T-cell (primary cell): ENCODE measurements at places on chromosomes 12 and 14.

GRCh38 chr12:24280056-24280842, 330.8 kb upstream of the SOX5 start:
- H3K36me3 ChIP-seq, result no peaks in the 10 kb centered on the region
- H3K27ac ChIP-seq, result no peak overlapping the region
- no peaks in the 10 kb centered on the region for H3K27me3 ChIP-seq
- no peak overlapping the region for H3K4me3 ChIP-seq

- H3K4me3 ChIP-seq, result no peak overlapping the region
- H3K36me3 ChIP-seq, result no peaks in the 10 kb centered on the region
- no peaks in the 10 kb centered on the region for H3K4me1 ChIP-seq
- H3K27me3 ChIP-seq, result no peaks in the 10 kb centered on the region
- DNase-seq, result no peak
Measured at GRCh38 chr14:33515441-33515840, 435.4 kb downstream of the EGLN3 start.

GRCh38 chr14:45359746-45360145, 106.7 kb upstream of the MIS18BP1 start:
- no peak for DNase-seq
- H3K27me3 ChIP-seq, result no peaks in the 10 kb centered on the region
- no peak overlapping the region for H3K27ac ChIP-seq
- H3K36me3 ChIP-seq, result no peaks in the 10 kb centered on the region

DNA sequence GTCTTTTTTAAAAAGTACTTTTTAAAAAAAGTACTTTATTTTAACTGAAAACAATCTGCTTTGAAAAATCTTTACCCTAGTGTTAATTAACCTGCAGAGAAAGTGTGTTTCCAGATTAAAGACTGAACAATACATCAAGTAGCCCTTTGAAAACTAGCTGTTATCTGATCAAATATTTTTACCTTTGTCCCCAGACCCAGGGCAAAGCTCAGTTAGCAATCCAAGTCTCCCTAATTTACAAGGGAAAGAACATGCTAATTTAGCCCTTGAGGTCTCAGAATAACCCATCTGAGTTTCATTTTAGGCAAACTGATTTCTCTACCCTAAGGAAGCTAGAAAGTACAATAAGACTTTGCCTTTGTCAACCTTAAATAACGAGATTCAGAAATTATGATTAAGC, 91.2 kb downstream of the PPM1H start:
- H3K4me1 ChIP-seq, result no peaks in the 10 kb centered on the region
- no peaks in the 10 kb centered on the region for H3K36me3 ChIP-seq
- no peaks in the 10 kb centered on the region for H3K27me3 ChIP-seq
- H3K27ac ChIP-seq, result no peak overlapping the region

GRCh38 chr12:6367065-6367968, 8.0 kb downstream of the SCNN1A start:
- H3K4me3 ChIP-seq, result no peak overlapping the region
- H3K27me3 ChIP-seq, result no peaks in the 10 kb centered on the region
- no peak for DNase-seq

DNA sequence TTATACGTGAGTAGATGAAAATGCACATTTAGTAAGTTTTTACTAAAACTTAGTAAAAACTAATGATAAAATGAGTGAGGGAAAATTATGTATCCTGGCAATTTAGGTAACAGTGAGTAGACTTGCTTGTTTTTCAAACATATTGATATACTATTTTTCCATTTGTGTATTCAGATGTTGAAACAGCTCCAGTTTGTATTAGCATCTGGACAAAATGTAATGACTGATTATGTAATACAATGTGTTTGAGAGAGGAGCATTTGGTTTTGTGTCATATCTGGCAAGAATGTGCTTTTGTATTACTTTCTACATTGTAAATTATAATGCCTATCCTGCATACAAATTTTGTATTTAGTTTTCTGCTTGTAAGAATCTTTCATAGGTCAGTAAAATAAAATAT, 5.6 kb downstream of the CNOT2 start:
- peaks cover 49% of the 10 kb centered on the region for H3K4me1 ChIP-seq
- H3K36me3 ChIP-seq, result no peaks in the 10 kb centered on the region
- no peaks in the 10 kb centered on the region for H3K27me3 ChIP-seq
- no peak overlapping the region for H3K27ac ChIP-seq

- H3K36me3 ChIP-seq, result no peaks in the 10 kb centered on the region
- no peaks in the 10 kb centered on the region for H3K27me3 ChIP-seq
- no peaks in the 10 kb centered on the region for H3K4me1 ChIP-seq
- no peak for DNase-seq
Measured at GRCh38 chr14:96221109-96221650, 16.5 kb downstream of the BDKRB2 start.

DNA sequence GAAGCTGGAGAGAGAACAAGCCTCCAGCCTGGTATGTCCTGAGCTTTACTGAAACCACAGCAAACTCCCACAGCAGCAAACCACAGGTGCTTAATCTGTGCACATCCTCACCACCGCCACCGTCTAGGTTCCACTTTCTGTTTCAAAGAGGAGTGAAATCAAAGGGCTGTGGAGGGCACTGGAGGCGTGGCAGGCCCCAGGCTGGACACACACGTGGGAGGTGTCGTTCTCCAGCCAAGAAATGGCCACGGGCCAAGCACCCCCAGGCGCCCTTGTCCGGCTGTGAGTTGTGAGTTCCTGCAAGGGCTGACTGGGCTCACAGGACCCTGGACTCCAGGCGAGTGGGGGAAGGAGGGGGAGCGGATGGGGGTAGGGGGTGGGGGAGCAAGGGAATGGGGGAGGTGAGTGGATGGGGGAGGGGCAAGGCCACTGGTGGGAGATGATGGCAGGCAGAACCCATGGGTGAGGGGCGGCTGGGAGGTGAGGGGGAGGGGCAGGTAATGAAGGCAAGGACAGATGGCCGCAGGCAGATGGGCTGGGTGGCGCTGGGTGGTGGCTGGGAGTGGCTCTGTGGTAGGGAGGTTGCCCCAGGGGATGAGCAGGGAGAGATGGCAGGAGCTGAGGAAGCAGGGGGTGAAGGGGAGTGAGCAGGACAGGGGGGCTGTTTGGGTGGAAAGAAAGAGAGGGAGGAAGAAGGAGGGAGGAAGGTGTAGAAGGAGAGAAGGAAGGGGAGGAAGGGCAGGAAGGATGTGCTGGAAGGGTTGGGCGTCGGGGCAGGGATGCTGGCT, 86.7 kb downstream of the NCOR2 start:
- no peaks in the 10 kb centered on the region for H3K4me1 ChIP-seq
- H3K27ac ChIP-seq, result peak overlapping the region; percentile 18
- H3K27me3 ChIP-seq, result no peaks in the 10 kb centered on the region
- H3K36me3 ChIP-seq, result peaks cover 32% of the 10 kb centered on the region

DNA sequence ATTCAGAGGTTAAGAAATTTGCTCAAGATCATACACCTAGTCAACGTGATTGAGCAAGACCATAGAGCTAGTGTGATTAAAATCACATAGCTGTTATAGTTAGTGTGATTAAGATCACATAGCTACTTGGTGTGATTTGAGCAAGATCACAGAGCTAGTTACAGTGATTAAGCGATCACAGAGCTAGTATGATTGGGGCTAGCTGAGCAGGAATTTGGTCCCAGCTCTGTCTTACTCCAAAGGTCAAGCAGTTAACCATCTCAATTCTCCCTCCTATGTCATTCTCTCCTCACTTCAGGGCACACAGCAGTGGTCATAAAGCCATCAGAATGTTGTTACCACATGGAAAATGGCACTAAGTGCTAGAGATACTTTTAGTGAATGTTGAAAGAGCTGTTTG, 158.2 kb downstream of the SPTSSA start:
- H3K27ac ChIP-seq, result no peak overlapping the region
- H3K4me1 ChIP-seq, result no peaks in the 10 kb centered on the region
- no peaks in the 10 kb centered on the region for H3K27me3 ChIP-seq
- H3K36me3 ChIP-seq, result no peaks in the 10 kb centered on the region
- H3K4me3 ChIP-seq, result no peak overlapping the region

- H3K4me1 ChIP-seq, result no peaks in the 10 kb centered on the region
- H3K27me3 ChIP-seq, result no peaks in the 10 kb centered on the region
- H3K27ac ChIP-seq, result no peak overlapping the region
Measured at GRCh38 chr12:45406988-45407850, 191.3 kb downstream of the ANO6 start.

- no peaks in the 10 kb centered on the region for H3K27me3 ChIP-seq
- no peak overlapping the region for H3K4me3 ChIP-seq
- H3K27ac ChIP-seq, result no peak overlapping the region
- no peaks in the 10 kb centered on the region for H3K4me1 ChIP-seq
- DNase-seq, result no peak
- peaks cover 71% of the 10 kb centered on the region for H3K36me3 ChIP-seq
Measured at GRCh38 chr12:124964251-124964650, 24.7 kb downstream of the DHX37 start.

- DNase-seq, result no peak
- peaks cover 50% of the 10 kb centered on the region for H3K4me1 ChIP-seq
- H3K27ac ChIP-seq, result peak overlapping the region; percentile 81
- H3K4me3 ChIP-seq, result no peak overlapping the region
Measured at GRCh38 chr12:92395322-92395721, 249.7 kb upstream of the BTG1 start.

DNA sequence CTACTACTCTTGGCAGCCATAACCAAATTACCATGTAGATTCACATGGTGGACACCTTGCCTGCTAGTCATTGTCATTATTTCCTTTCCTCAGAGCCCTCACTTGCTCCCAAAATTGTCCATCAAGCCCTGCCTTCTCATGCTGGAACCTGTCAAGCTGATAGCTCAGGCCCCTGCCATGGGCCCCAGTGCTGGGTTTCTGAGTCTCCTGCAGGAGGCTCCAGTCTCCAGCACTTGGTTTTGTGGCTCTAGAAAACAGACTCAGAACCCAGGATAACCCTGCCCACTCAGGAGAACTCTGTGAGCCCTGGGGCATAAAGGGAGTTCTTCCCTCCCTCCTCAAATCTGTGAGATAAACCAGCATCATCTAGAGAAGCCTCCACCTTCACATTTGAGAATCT, 10.8 kb downstream of the KRT71 start:
- H3K4me3 ChIP-seq, result no peak overlapping the region
- H3K4me1 ChIP-seq, result no peaks in the 10 kb centered on the region
- no peaks in the 10 kb centered on the region for H3K27me3 ChIP-seq
- no peak overlapping the region for H3K27ac ChIP-seq

DNA sequence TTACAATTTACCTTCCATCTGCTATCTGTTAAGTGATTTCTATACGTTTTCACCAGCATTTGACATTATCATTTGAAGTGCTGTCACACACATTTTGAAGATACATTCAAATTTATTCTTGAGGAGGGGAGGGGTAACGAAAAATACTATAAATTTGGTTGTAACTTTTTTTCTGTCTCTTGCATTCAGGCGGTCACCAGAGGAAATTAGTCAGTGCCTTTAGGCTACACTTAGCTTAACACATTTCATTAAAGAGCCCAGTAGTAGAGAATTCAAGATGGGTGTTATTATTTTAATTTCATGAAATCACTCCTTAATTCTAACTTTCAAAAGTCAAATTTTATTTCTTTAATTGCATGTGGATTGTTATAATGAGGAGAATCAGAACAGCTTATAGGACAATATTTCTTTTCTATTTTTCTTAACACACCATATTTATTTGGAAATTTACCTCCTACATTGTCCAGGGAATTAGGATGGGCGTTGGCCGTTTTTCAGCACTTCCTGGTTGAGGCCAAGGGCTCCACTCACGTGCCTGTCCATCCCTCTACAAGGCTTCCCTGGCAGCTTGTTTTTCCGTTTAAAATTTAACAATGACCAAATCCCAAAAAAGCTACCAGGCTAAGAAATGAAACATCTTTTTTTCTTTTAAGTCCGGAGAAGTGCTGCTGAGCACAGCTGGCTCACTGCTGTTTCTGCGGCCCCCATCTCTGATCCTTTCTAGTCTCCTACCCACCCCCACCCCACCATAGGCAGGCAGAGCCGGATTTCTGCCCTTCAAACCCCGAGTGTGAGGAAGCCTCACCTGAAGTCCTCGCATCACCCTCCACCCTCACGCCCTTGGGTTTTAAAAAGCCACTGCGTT, 1.1 kb upstream of the FAR2 start:
- no peaks in the 10 kb centered on the region for H3K36me3 ChIP-seq
- H3K27ac ChIP-seq, result no peak overlapping the region
- DNase-seq, result peak; percentile 14

DNA sequence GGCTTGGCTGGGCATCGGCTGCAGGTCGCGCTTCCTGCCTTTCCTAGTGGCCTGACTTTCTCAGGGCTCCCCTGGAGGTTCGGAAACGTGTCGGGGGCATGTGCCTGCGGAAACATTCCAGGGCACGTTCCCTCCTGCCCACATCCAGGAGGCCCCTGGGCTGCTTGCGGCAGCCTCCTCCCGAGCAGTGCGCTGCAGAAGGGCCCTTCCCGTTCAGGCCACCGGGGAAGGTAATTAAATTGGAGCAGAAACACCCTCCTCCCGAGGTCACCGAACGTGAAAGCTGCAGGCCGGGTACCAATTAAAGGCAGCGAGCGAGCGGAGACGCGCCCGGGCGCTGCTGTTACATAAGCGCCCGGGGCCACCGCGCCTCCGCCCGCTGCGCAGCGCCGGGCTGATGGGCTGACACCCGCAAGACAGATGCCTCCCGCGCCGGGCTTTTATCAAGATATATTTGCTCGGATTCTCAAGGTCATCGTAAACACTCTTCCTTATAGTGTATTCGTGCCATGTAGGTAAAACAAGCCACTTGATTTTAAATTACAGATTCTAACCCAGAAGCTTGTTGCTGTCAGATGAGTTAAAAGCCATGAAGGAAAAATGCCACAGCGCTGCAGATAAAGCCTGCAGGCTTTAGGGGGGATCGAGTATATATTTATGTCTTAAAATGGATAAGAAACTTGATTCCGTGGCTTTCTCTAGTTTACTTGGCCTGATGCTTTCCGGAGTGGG, 31.4 kb downstream of the SSPN start:
- peak overlapping the region; percentile 33 for H3K4me3 ChIP-seq
- no peaks in the 10 kb centered on the region for H3K4me1 ChIP-seq
- H3K36me3 ChIP-seq, result no peaks in the 10 kb centered on the region
- DNase-seq, result no peak
- H3K27ac ChIP-seq, result no peak overlapping the region
- H3K27me3 ChIP-seq, result peaks cover 13% of the 10 kb centered on the region

DNA sequence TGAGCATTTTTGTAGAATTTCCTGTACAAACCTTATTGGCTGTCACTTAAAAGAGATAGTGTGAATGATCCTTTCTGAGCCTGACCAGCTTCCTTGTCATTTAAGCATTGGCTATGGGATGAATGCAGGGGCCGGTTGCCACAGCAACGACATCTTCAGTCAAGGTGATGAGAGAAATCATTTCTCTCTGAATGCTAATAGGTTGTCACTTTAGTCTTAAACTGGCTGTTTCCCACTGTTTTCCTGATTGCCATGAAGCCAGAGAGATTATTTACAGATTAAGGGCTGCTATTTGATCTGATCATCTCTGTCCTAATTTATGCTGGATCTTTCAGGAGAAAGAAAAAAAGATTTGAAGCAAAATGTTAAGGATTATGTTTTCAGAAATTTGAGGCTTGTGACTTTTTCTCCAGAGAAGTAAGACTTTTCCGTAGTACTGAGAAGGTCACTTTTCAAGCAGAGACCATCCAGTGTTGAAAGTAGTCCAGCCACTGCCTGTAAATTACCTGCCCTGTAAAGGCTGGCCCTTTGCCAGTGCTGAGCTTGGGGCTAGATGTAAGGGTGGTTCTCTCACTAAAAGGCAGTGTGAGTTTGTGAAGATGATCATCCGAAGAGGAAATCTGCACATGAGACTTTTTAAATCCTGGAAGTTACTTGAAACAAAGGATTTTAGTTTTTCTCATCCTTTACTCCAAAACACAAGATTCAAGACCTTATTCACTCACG, 235.6 kb downstream of the DACT1 start:
- no peaks in the 10 kb centered on the region for H3K36me3 ChIP-seq
- no peaks in the 10 kb centered on the region for H3K27me3 ChIP-seq
- H3K27ac ChIP-seq, result no peak overlapping the region
- no peak overlapping the region for H3K4me3 ChIP-seq
- no peaks in the 10 kb centered on the region for H3K4me1 ChIP-seq

- no peak overlapping the region for H3K27ac ChIP-seq
- no peak for DNase-seq
- H3K4me3 ChIP-seq, result no peak overlapping the region
- H3K27me3 ChIP-seq, result no peaks in the 10 kb centered on the region
- no peaks in the 10 kb centered on the region for H3K4me1 ChIP-seq
Measured at GRCh38 chr12:25023808-25024207, 74.9 kb upstream of the BCAT1 start.
